Stimulated activated CD4-positive, alpha-beta T cell treated with anti-CD3 and anti-CD28 coated beads, Interleukin-12 subunit alpha, Interleukin-12 subunit beta, amount 100 ng/mL, for 24 hours (primary cell): ENCODE measurements at places on chromosomes 2 and 18.

DNA sequence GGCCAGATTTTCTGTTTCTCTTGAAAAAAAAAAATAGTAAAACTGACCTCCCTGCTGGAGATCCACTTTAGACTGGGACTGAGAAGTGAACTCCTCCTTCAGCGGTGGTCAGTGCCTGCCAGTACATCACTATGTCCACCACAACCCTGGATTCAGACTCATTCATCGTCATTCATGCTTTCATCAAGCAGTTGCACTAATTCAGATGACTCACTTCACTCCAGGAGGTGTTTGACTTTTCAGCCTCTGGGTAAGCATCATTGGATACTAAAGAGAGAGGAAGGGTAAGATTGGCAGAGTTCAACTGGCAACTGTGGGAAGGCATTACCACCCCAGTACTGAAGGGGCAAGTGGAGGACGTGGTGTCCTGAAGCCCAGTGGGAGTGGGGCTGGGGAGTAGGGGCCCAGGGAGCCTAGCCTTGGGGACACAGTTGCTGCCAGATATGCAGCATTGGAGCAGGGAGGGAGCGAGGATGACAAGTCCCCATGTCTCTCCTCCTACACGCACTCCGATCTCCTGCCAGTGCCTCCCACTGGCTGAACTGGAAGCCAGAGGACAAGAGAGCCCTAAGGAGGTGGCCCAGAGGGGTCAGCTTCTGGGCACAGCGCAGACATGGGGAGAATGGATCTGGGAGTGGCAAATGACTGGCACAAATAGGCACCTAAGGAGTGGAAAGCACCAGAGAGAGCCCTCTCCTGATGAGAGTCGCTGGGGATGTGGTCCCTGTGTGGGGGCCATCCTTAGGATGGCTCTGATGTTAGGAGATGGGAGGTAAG is 111.1 kb downstream of the TGFA start:
- DNase-seq = no peak

DNA sequence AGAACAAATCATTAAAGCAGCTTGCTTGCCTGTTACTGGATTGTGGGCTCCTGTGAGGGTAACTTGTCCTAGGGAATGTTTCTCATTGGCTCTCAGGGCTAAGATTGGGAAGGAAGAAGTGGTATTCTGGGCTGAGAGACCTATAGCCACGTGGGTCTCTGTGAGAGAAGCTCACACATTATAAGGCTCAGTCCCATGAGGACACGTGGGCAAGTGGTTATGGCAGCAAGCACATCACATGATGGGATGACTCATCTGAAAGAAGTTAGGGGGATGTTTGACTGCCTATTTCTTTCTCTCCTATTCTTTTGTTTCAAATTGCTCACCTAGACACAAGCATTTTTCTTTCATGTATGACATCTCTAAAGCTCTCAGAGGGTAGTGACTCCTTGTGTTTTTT is 418.0 kb upstream of the ST6GAL2 start:
- no peak for DNase-seq

GRCh38 chr18:24246143-24246542 is 107.3 kb downstream of the CABYR start:
- DNase-seq = no peak

DNA sequence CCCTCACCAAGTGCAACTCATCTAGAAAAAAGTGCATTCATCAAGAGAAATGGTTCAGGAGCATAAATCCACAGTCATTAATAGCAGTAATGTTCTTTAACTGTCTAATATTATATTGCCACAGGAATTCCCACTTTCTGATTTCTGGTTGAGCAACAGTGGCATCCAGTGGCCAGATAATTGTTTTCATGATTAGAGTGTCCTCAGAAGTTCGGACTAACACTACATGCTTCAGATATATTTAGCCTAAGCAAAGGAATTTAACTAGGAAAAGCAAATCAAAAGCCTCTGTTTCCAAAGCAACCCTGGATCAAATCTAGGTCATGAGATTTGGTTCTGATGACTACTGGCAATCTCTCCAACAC is 9.8 kb upstream of the ERBB4 start:
- DNase-seq = no peak

DNA sequence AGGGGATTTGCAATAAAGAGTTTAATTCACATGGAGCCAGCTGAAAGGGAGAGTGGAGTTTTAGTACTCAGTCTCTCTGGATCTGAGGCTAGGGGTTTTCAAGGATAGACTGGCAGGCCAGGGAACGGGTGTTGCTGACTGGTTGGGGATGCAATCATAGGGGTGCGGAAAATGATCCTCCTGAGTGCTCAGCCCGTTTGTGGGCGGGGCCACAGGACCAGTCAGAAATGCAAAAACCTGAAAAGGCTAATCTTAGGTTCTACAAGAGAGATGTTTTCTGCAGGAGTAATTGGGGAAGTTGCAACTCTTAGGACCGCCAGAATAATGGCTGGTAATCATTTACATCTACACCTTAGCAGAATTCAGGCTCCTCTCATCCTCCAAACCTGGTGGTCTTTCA is 2.5 kb downstream of the NFU1 start:
- no peak for DNase-seq

- no peak for DNase-seq
Observed at GRCh38 chr2:170715932-170716777, 1.0 kb downstream of the SP5 start.

DNA sequence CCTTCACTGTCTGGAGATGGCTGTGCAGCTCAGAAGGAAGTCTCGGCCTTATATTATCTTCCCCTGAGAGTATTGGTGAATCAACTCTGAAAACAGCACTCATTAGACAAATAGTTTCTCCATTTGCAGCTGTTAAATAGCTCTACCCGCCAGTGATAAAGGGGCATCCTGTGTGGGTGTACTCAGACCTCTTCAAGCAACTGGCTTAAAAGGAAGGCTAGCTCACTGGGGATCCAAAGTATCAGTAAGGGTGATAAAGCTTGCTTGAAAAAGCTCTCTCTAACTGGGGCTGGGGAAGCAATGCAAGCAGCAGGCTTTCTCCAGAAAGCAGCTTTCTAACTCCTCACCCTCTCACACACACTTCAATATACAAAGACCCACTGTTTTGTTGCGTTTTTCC is 64.9 kb upstream of the PSMD14 start:
- no peak for DNase-seq

- no peak for DNase-seq
Observed at GRCh38 chr2:147644491-147644890, 200.3 kb upstream of the ACVR2A start.

- no peak for DNase-seq
Observed at GRCh38 chr2:113157118-113157896, 16.5 kb upstream of the PSD4 start.

DNA sequence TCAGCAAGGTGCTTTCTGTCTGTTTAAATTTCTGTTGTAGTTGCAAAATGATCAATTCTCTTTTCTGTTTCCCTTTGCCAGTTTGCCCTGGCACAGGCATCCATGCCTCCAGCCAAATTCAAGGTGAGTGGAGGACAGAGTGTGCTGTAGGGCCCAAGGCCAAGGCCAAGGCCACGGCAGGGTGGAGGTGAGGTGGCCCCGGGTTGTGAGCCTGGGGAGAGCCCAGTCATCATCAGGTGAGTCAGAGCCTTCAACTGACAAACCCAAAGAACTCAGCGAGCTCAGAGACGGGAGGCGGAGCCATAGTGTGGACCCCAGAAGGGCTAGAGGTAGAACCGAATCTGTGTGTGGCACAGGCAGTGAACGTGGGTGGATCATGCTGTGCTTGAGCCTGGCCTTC is 55.7 kb downstream of the BCL2L11 start:
- DNase-seq = no peak

DNA sequence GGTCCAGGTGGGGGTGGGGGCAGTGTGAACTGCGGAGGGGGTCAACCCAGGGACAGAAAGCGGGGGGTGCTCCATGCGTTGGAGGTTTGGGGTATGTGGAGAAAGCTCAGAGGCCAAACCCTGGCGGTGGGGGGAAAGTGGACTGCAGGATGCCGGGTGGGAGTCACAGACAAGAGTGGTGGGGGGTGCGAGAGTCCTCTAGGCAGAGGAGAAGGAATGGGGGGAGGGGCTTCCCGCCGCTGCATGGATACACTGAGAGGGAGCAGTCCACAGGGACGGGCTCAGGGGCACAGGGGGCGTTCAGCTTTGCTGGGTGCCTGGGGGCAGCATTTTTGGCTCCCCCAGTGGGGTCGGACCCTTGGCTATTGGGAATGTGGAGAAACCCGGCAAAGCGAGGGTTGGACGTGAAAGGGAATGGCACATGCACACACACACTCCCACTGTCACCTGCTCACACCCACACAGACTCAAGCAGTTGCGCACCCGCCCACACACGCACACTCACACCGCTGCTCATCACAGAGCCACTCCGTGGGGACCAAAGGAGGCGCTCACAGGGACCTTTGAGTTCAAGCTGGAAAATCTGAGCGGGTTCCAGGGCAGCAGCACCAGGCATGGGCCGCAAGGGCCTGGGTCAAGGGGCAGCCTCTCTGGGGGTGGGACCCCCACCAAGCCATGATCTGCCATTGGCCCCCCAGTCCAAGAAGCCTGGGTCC is 7.7 kb downstream of the GBX2 start:
- DNase-seq = no peak

GRCh38 chr2:112162341-112162740 is 24.2 kb downstream of the FBLN7 start:
- DNase-seq = no peak

- no peak for DNase-seq
Observed at GRCh38 chr2:218005486-218005885, 2.7 kb upstream of the TNS1 start.

DNA sequence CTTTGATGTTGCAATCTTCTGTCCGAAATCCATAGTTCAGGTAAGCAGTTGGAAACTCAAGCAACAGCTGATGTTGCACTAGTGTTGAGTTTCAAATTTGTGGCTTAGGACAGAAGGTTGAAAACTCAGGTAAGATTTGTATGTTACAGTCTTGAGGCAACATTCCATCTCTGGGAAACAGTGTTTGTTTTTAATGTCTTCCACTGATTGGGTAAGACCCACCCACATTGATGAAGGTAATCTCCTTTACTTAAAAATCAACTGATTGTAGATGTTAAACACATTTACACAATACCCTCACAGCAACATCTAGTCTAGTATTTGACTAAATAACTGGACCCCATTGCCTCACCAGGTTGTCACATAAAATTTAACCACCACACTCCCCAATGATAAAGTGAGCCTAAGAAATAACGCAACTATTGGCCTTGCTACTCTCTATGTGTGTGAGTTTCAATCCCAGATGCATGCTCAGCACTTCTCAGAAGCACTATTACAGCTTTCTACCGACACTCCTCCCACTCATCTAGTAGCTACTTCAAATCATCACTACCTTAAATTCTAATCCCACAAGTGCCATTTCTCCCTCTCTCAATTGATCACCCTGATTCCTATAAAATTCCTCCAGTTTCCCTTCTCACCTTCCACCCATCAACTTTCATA is 164.0 kb downstream of the MBD2 start:
- no peak for DNase-seq

GRCh38 chr18:23805898-23806297 is 116.6 kb downstream of the LAMA3 start:
- no peak for DNase-seq

DNA sequence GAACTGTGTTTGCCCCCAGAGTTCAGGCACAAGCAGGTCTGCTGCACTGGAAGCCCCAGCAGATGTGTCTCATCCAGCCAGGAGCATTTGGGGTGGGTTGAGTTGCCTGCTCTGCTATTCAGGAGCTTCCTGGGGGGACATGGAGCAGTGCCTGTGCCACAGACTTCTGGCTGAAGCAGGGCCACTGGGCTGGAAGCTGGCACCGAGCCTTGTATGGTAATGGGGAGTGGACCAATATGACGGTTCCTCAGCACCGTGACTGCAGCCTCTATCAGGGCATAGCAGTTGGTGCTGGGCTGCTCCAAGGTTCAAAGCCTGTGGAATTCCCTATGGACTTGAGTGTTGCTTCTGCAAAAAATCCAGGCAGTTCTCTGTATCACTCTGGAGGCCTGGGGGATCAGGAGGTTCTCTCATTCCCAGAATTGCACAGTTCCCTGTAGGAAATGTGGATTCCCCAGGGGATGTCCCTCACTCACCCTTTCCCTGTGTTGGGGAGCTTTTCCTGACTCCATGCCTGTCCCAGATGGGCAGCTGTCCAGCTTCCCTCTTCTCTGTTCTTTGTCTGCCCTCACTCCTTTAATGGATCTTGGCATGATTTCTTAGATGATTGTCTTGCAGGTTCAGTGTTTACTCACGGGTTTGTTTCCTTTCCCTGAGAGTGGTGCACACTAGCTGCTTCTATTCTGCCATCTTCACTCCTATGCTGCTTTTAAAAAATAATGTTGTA is 37.2 kb upstream of the THSD7B start:
- DNase-seq = no peak

DNA sequence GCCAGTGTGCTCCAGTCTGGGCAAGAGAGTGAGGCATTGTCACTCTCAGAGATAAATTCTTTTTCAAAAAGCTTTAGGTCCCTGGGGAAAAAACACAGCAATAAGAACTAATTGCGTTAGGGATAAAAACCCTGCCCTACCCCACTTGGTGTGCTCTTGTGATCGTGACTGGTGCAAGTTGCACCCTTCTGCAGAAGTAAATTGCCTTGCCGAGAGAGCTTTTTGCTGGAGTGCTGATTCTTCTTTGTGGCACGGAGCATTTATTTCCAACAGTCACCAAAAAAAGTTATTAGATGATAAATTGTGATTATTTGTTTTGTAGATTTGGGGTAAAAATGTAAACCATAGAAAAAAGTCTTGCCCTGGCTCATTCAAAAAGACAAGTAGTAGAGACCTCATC is 12.3 kb upstream of the GPR55 start:
- no peak for DNase-seq

DNA sequence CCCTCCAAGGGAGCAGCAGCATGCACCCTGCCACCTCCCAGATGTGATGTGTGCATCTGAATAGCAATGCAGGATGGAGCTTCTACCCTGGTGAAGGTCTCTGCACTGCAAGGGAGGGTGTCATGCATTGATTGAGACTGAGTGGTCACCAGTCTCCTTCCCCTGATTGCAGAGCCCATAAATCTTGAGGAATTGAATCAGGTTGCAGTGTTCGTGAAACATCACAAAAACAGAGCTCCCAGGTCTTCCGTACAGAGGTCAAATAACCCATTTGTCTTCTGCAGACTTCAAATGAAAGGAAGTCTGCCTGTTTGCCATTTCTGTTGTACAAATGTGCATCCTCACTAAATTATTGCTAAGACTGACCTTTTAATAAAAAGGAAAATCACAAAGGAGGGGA is 136.8 kb downstream of the WDSUB1 start:
- no peak for DNase-seq

DNA sequence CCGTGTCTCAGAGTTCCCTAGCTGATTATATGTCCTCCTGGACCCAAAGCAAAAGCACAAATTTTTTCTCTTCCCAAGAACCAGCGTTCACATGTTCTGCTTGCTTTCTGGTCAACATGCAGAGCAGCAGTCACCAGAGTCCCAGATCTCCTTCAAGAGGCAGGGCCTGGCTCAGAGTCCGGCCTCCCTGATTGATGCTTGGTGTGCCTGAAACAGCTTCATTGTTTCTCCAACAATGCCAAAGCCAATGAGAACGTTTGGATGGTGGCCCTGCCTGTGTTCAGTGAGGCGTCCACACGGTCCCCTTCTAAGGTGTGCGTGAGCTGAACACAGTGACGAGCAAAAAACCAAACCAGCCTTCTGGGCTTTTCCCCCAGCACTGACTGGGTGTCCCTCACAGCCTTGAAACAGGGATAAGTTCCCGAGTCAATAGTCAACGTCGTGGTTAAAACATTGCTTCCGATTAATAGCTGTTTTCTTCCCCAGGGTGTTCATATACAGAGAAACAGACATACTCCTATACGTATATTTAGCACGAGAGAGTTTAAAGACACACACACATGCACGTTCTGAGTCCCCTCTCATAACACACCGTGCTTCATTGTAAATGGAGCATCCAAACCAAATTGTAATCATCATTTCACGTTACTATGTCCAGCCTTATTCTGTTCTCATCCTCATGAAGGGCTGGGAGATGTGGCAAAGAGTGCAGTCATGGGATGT is 19.3 kb upstream of the POU3F3 start:
- no peak for DNase-seq

GRCh38 chr2:118128826-118129225 is 40.6 kb downstream of the INSIG2 start:
- no peak for DNase-seq
